Stimulated activated CD8-positive, alpha-beta memory T cell treated with anti-CD3 and anti-CD28 coated beads, Interleukin-7, amount 100 ng/mL, for 1 hour (primary cell): ENCODE measurements at places on chromosomes 16 and 17.

DNA sequence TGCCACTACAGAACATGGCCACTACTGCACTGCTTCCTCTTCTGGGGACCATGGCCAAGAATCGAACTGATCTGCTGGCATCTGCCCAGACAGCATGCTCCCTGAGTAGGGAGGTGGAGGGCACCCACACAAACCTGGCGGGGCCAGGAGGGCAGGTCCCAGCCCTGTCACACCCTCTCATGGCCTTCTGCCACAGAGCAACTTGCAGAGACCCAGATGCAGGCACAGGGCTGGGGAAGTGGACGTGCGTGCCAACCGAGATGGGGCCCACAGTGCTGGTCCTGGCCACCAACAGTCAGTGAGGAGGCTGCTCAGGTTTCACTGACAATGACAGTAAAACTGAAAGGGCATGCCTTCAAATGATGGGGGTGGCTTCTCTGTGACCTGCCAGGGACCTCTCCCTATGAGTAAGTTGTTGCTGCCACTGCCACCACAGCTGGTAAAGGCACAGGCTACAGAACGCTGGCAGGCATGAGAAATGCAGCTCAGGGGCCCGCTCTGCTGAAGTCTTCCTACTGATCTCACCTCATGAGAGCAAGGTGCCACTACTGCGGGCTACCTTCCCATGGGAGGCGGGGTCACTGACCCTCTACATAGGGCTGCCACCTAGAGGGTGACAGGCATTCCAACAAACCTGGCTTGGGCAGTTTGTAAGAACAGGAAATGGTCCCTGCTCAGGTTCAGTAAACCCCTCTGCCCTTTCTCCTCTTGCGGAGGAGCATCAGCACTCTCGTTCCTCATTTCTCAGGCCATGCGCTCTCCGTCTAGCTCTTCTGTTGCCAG is 15.5 kb downstream of the HIC1 start:
- no peak for DNase-seq

- no peak for DNase-seq
Measured at GRCh38 chr17:63247706-63248105, 198.4 kb downstream of the CYB561 start.

DNA sequence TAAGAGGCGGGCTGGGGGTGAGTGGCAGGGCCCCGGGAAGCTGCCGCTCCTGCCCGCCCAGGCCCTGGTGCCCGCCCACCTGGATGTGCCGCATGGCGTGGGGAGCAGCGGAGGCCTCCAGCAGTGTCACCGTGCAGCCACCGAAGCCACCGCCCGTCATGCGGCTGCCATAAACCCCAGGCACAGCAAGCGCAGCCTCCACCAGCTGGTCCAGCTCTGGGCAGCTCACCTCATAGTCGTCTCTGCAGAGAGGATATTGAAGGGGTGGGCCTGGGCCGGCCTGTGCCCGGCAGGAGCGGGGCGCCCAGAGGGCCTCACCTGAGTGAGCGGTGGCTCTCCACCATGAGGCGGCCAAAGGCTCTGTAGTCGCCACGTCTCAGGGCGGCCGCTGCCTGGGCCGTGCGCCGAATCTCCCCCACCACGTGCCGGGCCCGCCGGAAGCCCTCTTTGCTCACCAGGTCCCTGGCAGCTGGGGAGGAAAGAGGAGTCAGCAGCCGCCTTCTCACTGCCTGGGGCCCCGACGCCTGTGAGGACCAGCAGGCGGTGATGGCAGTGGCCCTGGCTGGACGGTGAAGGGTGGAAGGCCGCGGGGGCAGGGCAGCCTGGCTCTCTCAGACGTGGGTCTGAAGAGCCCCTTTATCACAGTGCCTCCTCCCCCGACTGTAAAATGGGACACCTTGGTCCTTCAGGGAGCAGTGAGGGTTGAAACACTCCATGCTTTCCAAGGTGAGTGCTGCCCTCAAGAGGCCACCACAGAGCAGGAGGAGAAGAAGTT is 6.7 kb downstream of the GALK1 start:
- DNase-seq = no peak

DNA sequence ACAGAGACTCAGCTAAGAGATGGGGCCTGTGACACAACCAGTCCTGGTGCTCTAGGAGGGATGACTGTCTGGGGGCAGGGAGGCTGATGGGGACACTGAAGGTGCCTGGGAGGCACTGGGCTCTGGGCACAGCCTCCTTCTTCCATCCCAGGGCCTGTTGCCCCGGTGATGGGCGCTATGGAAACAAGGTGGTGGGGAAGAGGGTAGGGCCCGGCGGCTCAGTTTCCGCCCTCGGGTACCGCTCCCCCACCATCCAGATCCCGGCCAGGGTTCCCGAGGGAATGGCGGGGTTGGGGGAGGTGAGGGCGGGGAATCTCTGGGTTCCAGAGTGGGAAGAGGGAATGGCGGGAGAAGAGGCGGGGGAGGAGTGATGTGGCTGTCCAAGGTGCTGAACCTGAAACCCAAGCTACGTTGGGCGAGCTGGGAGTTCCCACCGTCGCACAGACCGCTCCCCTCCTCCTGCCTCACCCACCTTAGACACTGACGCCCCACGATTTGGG is 981 bp downstream of the KCNH4 start:
- no peak for DNase-seq

- DNase-seq = no peak
Measured at GRCh38 chr17:76585649-76586593, at the start of gene ST6GALNAC2. Gene ST6GALNAC2 (minus strand): TSS chr17:76585860. CDS start chr17:76585808, 52 bp downstream.

GRCh38 chr16:85040685-85041084 is 13.1 kb downstream of the KIAA0513 start:
- no peak for DNase-seq

GRCh38 chr16:81710044-81710443 is 69.0 kb upstream of the PLCG2 start:
- DNase-seq = no peak

DNA sequence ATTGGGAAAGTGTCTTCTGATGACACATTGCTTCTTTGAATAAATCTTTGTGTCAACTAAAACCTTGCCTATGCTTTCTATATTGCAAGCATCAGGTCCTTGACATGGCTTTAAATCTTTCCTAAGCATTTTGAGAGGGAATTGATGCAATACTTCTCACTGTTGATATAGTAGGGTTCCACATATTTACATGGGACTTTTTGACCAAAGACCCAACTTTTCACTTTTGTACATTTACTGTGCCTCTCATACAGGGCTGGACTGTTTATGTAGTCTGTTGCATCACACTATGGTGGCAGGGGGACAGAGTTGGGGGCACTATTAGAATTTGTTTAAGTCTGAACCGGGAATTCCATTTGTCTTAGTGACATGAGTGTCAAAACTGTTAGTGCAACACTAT is 308.5 kb upstream of the TBX2 start:
- no peak for DNase-seq

DNA sequence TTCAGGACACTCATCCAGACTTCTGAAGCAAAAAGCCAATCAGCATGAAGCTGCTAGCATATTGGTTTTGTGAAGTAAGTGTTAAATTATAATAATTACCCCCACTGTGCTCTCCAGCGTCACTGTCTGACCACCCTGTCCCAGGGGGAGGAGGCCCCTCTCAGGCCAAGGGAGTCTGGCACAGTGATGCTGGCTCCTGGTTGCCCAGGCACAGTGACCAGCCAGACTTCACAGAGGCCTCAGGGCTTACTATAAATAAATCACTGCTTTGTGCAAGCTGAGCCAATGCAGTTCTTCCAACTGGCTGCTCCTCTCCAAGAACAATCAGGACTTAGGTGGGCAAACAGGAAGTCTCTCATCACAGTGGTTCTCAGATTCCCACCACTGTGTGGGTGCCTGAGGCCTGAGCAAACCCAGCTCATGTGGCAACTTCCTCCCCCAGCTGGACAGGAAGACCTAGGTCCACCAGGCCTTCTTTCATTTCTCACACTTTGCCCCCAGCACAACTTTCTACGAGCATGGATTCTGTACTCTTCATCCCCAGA is 1.7 kb upstream of the DBNDD1 start:
- no peak for DNase-seq

- no peak for DNase-seq
Measured at GRCh38 chr17:21193031-21193430, 20.9 kb downstream of the TMEM11 start.

DNA sequence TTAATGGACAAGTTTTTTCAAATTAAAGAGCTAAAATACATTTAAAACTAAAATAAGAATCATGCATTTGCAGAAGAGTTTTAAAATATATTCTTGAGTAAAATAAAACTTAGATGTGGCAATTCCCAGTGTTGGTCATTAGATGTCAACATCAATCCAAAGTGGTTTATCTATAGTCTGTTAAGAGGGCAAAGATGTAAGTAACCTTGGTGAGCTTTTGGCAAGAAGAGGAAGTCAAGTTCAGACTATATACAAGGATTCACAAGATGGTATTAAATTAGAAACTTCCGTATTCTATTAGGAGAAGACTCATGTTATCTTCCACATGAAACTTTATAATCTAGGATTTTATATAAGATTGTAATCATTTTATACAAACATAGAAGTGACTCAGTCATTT is 73.1 kb downstream of the CEP95 start:
- DNase-seq = no peak

GRCh38 chr17:65914784-65915342 is 277.1 kb downstream of the CEP112 start:
- no peak for DNase-seq

DNA sequence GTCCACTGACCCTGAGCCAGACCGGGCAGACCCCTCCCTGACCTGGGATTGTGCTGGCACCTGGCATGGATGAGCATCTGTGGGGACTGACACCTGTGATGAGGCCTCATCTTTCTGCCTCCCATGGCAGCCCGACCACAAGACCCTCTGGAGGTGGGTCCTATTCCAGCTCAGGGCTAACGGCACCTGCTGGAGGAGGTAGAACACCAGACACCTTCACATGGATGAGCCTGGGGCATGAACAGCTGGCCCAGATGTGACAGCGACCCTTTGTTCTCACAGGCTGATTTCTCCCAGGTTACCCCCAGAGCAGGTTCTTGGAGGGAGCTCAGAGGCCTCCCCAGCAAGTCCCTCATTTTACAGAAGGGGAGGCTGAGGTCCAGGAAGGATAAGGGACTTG is 46.4 kb upstream of the PIK3R6 start:
- no peak for DNase-seq

DNA sequence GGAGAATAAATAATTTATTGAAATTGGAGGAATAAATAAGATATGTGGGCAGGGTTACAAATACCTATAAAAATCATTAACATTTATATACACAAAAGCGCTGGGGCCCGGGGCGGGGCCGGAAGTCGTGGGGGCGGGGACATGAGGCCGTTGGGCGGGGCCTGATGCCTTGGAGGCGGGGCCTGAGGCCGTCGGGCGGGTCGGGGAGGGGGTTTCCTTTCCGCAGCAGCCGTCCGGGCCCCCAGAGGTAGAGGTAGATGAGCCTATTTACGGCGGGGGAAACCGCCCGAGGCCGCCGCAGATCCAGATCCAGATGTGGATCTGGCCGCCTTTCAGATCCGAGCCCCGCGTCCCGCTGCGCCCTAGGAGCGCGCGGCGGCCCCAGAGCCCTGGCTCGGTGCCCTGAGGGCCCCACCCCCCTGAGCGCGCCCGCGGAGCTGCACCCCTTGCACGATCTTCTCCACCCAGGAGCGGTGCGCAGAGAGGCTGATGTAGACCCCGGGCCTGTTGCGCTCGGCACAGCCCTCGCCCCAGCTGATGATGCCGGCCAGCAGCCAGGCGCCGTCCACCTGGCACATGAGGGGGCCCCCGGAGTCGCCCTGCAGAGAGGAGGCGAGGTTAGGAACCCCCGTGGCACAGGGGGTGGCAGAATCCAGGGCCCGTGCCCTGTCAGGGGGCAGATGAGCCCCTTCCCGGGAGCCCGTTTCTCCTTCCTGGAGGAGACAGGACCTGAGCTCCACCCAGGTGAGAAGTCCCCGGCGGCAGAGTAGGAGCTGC is 5.1 kb downstream of the PRSS22 start:
- no peak for DNase-seq

DNA sequence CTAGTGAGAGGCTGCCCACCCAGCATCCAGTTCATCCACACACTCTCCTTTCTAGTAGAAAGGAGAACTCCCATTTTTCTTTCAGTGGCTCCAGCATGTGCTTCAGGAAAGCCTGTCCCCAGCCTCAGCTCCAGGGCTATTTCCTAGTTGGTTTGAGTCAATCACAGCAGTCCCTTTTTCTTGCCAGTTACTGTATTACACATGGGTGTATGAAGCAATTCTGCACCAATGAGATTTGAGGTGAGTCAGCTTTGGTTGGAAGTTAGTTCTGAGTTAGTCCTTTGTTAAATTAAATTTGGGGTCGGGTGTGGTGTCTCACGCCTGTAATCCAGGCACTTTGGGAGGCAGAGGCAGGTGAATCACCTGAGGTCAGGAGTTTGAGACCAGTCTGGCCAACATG is 24.8 kb downstream of the RAD51D start:
- DNase-seq = no peak

DNA sequence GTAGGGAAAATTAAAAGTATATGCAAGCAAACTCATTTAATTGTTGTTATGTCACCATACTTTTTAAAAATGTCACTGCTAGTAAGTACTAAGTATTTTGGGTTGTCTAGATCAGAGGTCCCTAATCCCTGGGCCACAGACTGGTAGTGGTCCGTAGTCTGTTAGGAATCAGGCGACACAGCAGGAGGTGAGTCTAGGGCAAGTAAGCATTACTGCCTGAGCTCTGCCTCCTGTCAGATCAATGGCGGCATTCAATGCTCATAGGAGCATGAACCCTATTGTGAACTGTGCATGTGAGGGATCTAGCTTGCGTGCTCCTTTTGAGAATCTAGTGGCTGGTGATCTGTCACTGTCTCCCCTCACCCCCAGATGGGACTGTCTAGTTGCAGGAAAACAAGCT is 21.6 kb downstream of the STXBP4 start:
- DNase-seq = no peak
